D721Med (cell line): ENCODE measurements at places on chromosomes 7 and 10.

DNA sequence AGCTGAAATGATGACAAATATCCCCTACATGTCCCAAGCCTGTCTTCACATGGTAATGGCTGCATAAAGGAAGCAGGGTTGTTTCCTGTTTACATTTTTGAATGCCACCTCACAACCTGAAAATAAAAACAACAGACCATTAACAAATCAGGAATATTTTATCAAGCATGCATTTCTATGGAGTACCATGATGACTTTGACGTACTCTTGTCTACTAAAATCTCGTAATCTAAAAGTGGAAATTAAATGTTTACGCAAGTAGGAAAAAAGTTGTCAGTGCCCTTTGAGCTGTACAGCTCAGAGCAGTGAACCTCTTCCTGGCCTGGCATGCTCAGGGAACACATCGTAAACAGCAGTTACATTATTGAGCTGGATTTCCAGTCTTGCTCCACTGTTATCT is 194.1 kb downstream of the INHBA start:
- DNase-seq, result no peak

DNA sequence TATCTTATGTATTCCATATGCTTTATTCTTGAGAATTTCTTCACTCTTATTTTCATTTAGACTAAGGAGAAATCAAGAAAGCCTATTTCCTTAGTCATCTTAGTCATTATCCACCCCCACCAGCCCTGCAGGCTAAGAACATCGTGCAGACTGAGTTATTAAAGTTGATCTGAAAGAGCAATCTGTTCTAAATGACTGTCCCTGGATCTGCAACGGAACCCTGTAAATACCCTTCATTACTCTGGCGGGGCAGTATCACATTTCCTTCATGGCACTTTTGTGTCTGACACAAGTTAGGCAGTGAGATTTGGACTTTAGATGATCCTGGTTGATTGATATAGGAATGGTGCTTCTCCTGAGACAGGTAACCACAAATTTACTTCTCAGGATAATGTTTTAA is 3.5 kb upstream of the MYPN start:
- DNase-seq, result no peak

DNA sequence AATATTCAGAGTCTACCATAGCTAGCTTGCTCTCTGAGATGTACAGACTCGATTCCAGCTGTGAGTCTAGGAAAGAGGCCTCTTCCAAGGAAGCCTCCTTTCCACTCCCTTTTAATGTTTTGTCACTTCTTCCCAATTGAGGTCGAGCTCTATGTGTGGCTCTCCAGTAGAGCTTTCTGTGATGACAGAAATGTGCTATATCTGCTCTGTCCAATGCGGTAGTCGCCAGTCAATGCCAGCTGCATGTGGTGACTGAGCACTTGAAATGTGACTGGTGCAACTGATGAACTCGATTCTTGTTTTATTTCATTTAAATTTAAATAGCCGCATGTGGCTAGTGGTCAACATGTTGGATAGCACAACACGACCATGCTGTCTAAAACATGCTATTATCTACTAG is 387.0 kb upstream of the NRP1 start:
- no peak for DNase-seq

DNA sequence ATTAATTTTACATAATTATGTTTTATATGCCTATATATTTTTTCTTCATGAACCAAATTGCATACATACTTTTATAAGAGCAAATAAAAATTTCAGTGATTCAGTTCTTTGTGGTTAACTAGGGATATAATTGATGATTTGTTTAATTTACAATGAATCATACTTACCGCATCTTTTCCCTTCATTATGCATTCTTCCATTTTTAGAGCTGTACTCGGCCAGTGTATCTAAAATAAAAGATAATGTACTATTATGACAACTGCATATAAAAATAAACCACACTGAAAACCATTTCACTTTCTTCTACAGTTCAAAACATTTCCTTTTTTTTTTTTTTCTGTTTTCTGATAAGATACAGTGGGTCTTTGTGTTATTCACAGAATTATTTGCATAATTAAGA is 179.9 kb downstream of the SEMA3E start:
- DNase-seq, result no peak

- no peak for DNase-seq
Measured at GRCh38 chr10:121961456-121961855, 13.6 kb downstream of the NSMCE4A start.

DNA sequence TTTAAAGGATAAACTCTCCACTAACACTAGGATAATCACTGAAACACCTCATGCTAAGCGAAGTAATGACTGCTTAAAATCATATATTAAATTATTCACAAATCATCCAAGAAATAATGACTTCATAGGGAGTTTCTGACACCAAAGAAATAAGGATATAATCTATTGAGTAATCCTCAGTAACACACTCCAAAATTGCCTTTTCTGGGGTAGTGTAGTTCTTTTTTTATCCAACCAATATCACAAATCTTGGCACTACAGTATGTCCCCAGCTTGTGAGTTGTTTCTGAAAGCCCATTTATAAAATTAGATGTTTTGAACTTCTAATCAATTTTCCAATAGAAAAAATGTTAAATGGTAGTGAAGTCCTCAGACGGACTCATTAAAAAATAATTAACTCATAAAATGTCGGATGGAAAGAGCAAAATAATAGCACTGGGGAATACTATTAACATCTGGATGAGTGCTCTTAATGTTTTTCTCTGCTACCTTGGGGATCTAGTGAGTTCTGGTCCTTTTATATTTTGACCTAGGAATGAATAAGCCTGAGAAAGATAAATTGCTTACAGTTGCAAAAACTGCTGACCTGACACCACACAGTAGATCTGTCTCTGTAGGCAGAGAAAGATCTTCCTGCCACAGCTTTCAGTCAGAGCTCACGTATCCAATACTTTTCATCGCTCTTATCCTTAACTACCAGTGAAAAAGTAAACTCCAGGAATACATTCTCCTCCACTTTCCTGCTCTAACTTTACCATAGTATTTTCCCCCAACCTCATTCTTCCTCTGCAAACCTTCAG is 618.5 kb upstream of the ANKRD30A start:
- no peak for DNase-seq

- DNase-seq, result no peak
Measured at GRCh38 chr7:4612939-4613841, 68.9 kb upstream of the FOXK1 start.

DNA sequence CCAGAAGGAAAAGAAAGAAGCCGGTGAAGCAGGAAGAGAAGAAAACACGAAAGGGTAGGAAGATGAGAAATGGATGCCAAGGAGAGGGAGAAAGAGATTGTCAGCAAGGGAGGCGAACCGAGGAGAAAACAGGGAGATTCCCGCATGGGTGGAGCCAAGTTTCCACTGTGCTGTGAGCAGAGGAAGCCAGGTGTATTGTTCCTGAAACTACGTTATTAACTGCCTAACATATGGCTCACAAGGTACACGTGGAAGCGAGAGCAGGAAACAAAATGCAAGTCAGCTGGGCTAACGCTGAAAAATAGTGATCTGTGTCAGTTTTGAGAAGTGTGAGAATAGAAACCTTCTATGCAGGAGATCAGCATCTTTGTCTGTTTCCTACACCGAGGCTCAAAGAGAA is 20.4 kb upstream of the HIPK2 start:
- DNase-seq, result no peak

DNA sequence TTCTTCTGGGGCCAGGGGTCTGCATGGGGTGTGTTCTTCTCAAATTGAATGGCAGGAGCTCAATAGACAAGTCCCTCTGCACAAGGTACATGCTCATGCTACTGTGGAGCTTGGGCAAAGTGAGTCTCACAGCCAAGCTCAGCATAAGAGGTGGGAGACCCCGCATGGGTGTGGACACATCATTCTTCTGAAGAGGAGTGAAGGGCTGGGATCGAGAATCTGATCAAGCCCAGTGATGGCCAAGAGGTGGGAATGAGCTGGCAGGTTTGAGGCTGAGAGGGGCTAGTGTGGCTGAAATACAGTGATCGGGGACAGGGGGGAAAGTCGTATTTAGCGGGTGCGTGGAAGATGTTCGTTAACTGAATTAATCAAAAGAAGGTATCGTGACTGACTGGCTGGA is 32.6 kb downstream of the CDH23 start:
- DNase-seq, result no peak

GRCh38 chr7:157002819-157003421 is 7.5 kb downstream of the MNX1 start:
- peak; percentile 7 for DNase-seq

DNA sequence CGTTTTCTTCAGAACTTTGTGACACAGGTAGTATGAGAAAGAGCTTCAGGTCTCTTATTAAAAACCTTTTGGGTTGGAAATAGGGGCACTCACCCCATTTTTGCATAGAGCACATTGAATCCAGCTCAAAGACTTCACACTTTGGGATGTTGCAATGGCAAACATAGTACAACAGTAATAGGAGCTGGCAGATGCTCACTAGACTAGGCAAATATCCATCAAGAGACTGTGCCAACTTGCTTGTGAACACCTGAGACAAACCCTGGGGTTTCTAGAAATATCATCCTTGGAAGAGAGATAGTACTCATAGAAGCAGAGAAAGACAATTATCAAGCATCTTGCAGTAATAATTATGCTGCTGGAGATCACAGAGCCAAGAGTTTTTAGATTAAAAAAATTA is 280.0 kb downstream of the CACNA2D1 start:
- DNase-seq, result no peak

DNA sequence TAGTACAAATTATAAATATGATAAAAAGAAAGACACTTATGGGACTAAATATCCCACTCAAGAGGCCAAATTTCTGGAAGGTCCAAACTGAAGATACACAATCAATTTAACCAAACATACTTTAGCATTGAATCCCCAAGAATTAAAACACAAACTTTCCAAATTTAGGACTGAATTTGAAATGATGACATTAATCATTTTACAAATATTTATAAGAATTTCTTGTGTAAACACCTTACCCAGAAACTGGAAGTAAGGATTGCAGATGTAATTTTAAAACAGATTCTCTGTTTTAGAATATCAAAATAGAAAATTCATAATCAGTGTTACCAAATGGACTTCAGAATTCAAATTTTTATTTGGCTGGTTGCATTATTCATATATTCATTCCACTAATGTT is 588.2 kb upstream of the KCND2 start:
- no peak for DNase-seq

DNA sequence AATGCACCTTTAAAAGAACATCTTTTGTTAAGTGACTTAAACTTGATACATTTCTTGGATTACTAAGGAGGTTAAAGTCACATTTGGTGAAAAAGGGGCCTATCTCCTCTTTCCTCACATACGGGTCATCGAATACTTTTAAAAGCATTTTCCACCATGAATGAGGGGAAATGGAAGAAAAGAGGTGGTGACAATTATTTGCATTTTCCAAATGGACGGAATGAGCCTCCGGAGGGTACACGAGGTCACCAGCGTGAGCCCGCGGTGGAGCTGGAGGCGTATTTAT is 1.0 kb upstream of the BMPR1A start:
- DNase-seq, result no peak

DNA sequence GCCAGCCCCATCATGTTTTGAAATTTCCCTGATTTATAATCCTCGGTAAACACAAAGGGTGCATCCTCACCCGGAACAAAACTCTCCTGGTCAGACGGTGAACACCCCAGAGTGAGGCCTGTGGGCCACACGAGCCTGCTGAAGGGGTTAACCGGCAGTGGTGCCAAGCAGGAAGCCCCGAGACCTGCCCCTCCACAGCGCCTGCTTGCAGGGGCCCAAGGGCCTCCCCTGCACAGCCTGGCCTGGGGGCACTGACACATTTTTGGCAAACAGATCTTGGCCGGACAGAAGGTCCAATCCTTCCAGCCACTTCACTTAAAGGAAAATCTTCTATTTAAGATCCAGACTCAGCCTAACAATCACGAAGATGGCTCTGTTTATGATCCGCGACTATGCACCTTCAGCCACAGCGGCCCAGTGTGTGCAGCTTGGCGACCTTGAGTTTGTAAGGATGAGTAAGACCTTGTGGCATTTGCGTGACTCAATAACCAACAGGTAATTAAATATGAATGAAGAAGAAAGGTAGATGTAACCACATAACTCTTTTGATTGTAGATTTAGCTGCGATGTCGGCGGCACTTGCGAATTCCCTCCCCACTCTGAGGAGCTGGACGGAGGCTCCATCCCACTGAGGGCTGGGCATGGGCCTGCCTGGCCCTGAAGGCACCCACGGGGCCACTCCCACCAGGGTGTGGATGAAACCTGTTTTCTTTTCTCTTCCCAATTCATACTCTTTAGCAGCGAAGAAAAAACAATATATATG is 328.2 kb downstream of the DNAJB6 start:
- no peak for DNase-seq

DNA sequence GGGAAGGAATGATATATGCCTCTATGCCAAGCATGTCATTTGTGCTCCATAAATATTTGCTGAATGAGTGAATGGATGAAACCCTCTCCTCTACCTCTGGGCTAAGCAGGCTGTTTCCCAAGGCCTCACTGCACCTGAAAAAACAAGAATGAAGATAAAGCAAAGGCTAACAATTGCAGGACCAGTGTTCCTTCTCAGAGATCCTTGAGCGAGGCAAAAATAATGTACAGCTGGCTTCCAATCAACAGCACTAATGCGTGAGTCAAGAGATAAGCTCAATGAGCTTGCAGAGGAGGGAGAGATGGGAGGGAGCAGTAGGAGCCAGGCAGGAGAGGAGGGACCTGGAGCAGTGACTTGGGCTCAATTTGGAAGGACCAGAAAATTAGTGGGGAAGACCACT is 144.5 kb upstream of the NFE2L3 start:
- DNase-seq, result no peak

DNA sequence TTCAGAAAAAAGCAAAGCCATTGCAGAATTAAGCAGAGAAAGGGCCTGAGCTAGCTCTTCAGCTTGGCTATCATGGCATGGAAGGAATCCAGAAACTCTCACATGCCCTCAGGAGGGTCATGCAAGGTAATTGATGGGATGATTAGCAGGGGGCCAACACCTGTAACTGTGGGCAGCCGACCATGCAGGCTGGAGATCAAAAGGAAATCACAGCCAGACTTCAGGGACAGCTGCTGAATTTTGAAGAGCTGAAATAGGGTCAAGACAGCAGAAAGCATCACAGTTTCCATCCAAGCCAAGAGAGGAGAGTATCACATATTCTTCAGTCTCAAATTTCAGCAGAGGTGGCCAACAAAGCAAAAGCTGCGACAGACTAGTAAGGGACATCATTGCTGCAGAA is 239.6 kb upstream of the STEAP1 start:
- no peak for DNase-seq

- no peak for DNase-seq
Measured at GRCh38 chr7:102934701-102935100, 21.9 kb downstream of the LRRC17 start.

DNA sequence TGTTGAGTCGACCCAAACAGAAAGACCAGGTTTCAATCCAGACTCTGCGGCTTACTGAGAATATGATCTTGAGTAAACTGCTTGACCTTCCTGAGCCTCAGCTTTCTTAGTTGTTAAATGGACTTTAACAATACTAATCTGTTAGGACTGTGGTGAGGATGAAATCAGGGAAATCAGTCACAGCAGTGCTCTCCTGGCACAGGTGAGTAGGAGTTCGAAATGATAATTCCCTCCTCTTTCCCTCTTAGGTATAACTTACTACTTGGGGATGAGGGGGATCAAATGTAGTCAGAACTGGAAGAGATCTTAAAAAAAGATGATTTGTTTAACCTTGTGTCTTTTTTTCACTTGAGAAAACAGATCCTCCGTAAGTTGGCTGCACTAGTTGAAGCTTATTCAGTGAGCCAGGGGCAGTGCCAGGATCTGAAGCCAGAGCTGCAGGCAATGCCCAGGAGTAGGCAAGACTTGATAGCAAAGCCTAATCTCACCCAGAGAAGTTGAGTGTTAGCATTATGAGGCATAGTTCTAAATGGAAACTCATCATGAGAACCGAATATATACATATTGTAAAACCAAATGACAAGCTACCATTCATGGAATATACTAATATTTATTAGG is 1.8 kb upstream of the MAGI2 start:
- DNase-seq, result no peak
